ENCODE measurements at places on chromosomes 6 and 20. TPM values are rescaled to one million over a fixed set of nuclear protein-coding genes. Genes with fewer than 3 reads are reported as not detected.

RGS17 gene
- total RNA-seq, result not detected

CD40 gene
- 3.3 TPM for total RNA-seq

DNA sequence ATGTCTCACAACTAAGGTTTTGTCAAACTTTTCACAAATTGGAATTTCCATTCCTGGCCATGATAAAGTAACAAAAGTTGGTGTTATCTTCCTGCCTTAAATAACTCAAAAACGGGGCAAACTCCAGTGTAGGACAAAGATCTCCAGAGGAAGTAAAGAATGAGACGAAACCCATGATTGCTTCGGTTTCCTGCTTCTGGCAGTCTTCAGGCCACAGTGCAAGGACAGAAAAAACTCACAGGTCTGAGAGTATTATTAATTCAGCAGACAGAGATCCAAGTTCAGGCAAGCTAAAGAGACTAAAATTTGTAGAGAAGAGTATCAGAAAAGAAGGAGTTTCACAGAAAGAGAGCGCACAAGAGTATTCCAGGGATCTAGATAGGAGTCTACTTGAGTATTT, 64.8 kb upstream of the RCAN2 start:
- no peak for DNase-seq

DNA sequence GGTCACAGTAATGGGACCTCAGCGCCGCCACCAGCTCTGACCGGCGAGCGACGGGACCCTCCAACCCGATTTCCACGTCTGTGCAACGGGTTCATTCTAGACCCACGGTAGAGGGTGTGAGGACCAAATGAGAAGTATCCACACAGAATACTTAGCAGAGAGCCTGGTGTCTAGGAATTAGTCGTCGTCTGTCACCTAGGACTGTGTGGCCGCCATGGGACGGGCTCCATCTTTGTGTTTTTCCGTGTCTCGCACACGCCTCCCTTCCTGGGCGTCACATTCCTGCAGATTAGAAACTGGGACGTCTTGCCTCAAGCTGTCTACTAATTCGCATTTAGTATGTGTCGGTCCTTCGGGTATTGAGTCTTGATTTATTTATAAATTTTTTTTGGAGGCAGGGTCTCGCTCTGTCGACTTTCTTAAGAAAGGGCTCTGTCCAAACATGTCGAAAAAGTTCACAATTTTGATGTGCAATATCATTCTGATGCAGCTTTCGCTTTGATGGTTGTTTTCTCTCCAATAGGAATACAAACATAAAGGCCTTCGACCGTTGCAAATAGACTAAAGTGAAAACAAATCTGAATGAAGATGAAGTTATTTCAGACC, 563 bp downstream of the MGME1 start:
- peak; percentile 58 for DNase-seq

DNA sequence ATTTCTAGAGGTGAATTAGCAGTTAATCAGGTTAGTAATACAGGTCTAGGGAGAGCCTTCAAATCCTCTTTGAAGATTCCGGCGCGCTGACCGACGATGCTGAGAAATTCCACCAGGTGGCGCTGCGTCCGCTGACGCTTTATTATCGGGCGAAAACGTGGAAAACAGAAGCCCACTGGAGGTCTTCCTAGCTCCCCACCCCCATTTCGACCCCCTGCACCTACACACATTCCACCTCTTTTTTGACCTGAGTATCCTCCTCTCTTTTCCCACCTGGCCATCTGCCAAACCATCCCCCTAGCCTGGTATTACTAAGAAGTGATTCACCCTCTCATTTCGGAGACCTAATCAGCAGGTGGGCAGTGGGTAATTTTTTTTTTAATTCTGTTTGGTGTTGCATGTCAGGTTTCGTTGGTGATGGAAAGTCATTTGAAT, 65.4 kb upstream of the RIN2 start:
- peak; percentile 61 for DNase-seq

COL21A1 gene
- not detected for total RNA-seq

GRCh38 chr6:124599656-124600055, 362.6 kb upstream of the RNF217 start:
- no peak for DNase-seq

DNA sequence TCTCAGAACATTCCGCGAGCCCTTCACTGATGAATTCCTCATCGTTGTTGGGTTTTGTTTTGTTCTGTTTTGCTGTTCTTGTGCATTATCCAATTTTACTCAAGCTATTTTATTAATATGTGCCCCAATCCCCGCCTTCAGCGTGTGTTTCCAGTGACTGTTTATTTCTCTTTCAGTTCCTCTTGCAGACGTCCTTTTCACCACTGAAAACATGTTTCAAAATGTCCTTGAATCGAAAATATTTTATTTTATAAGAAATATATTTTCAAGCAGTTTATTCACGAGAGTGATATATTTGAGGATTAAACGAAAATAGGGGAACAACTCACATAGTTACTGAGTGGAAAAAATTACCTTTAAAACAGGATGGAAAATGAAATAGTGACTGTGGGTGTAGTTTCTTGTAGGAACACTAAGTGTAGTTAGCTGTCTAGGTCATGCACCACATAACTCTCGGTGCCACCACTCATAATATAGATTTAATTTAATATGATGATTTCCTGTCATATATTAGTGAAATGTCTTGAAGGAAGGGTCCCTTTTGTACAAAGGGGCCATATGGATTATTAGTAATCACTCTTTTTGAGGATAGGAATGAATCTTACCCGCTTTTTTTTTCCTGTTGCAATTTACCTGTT, 45.3 kb upstream of the HDDC2 start:
- no peak for DNase-seq

GRCh38 chr6:25259756-25260155, 19.4 kb upstream of the CARMIL1 start:
- no peak for DNase-seq

DNA sequence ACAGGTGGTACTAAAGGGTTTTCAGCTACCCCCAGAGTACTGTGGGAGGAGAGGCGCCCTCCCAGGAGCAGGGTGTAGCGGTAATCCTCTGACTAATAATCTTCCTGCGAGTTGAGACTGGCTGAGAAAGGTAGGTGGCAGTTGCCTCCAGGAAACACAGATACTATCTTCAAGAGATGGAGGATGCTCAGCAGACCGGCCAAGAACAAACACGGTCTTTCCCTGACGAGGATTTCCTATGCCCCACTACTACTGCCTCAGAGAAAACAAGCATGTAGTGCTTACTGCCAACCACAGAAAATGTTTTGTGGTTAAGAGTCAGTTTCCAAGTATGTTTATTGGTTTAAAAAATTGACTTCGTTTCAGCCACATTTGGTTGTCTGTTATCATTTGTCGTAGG, 26.8 kb downstream of the C6orf89 start:
- DNase-seq, result peak; percentile 81

EEF1A2 gene
- total RNA-seq, result 1.4 TPM

FOXA2 gene
- total RNA-seq, result not detected

GRCh38 chr20:11302436-11302835, 615.3 kb upstream of the BTBD3 start:
- no peak for DNase-seq

DNA sequence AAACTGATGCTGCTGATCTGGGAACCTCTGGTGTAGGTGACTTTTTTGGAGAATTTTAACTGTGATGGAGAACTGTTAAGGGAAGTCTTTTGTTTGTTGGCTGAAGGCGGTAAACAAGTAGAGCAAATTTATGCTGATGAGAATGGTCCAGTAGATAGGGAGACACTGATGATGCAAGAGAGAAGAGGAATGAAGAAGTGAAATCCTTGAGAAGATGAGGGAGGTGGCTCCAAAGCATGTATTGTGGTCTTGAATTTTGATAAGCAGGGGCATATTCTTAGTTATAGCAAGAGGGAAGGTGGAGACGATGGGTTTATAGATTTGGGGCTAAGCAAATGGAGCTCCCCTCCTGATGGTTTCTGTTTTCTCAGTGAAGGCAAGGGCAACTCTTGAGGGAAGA, 22.0 kb downstream of the MAPK14 start:
- DNase-seq, result no peak

ULBP3 gene
- 0.47 TPM for total RNA-seq

- DNase-seq, result no peak
Measured at GRCh38 chr6:42349753-42350511, 101.8 kb downstream of the TRERF1 start.

GRCh38 chr20:25739615-25740320, 43.1 kb upstream of the ZNF337 start:
- DNase-seq, result peak; percentile 34

THEMIS gene
- total RNA-seq, result 80.1 TPM

SRSF12 gene
- 1.1 TPM for total RNA-seq

POM121L2 gene
- not detected for total RNA-seq

BMP6 gene
- 0.18 TPM for total RNA-seq

GRCh38 chr20:33676652-33677645, 2.7 kb upstream of the NECAB3 start:
- no peak for DNase-seq

CLIC5 gene
- 1.1 TPM for total RNA-seq

SLC44A4 gene
- total RNA-seq, result not detected

ATF6B gene
- total RNA-seq, result 54.1 TPM

TRIM10 gene
- total RNA-seq, result not detected
